ENCODE measurements at places on chromosomes 6 and 20.

- DNase-seq = no peak
Measured at GRCh38 chr6:112114577-112115223, 27.3 kb downstream of the FAM229B start.

GRCh38 chr20:25077610-25078169 lies 4.3 kb downstream of the VSX1 start:
- DNase-seq = no peak

DNA sequence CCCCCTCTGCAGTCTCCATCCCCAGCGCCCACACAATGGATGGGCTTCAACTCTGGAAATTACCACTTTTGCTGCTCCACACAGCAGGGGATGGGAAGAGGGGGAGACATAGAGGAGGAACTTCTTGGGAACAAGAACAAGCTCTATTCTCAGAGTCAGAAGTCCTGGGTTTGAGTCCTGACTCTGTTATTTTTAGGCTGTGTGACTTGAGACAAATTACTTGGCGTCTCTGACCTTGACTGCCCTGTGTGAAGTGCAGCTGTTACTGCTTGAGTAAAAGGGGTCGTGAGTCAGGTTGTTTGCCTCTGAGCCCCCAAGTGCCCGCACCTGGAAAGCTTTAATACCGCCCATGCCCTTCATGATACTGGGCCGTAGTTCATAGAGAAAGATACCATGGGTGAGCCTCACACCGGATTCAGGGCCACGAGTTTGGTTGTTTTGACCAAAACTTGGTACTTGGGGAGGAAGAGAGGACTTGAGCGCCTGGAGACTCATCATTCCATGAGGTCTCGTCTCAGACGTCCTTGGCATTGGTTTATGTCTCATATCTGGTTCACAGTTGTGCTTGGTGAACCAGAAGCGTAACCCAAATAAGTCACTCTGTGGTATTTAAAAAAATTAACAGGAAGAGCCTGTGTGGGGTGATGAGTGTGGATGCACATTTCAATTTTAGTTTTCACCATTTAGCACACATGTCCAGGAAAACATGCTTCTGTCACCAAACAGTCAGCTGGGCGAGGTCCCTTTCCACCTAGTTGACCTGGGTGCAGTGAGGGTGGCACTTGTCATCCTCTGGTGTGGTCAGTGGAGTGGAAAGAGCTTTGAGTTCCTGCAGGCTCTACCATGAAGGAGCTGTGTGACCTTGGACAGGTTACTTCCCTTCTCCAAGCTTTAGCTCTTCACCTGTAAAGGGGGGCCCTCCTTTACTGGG lies 75.6 kb downstream of the CDC5L start:
- DNase-seq = no peak

DNA sequence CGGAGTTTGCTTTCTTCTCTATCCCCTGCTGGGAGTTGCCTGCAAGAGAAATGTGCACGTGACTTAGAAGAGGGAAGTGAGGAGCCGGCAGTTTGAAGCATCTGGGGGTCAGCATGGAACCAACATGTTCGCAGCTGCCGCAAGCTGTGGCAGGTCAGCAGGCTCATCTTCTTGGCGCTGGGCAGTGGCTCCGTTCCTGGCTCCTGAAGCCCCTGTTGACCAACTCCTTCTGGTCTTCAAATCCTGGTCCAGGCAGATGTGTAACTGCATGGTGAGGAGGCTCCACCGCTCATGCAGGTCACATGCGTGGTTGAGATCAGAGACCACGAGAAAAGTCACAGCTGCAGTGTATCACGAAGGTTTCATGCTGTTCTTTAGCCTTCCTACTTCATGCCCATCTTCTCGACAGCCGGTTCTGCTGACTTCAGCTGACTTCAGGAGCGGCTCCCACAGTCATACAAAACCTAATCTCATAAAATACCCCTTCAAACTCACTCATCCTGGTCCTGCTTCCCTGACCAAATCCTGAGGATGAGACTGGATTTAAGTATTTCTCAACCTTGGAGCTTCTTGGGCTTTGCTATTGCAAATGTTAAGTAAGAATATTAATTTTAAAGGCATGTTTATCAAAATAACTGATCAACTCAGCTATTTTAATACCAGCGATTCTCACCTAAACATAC lies 44.9 kb upstream of the BCAS1 start:
- DNase-seq = no peak

DNA sequence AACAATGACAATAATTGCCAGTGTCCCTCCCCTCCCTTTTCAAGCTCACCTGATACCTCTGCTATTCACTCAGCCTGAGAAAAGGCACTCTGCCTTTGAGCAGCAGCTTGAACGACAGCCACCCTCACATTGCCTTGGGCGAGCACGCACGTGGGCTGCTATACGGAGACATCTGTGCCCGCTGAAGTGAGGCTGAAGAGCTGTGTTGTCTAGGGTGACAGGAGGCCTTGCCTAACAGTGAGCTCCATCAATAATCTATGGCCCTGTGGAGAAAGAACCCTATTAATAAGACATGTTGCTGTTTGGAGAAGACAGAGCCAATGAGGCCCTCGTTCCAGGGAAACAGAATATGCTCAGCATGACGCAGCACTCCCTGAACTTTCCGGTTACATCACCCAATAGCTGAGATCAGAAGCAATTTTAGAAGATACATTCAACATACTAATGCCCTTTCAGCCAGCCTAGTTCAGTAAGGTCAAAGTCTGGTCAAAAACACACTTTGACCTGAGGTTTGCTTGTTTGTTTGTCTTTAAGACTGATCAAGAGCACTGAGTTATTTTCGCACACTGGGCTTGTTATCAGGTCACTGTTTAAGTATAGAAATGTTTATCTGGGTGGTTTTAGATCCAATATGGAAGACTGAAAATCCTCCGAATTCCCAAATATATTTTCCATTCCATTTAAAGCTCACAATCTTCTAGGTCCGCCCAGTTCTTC lies 30.6 kb downstream of the RBM24 start:
- no peak for DNase-seq

- no peak for DNase-seq
Measured at GRCh38 chr6:79427721-79428120, 109.5 kb downstream of the LCA5 start.
